Cerebellum (tissue), 4 donors: ENCODE measurements at places on chromosomes 6 and 20.

DNA sequence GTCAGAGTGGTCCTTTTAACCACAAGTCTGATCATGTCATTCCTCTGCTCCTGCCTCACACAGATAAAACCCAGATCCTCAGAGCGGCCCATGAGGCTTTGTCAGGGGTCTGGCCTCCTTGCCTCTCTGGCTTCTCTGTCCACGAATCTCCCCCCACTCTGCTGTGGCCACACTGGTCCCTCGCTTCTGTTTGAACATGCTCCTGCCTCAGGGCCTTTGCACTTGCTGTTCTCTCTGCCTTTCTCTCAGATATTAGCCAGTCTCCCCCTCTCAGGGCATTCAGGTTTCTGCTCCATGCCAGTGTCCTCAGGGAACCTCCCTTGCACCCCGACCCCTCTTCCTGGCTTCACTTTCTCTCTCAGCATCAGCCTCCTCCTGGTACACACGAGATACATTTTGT is 518.5 kb downstream of the PREX1 start:
- no peak for DNase-seq

- no peak for DNase-seq
Observed at GRCh38 chr20:1805161-1805581, 90.0 kb upstream of the SIRPA start.

DNA sequence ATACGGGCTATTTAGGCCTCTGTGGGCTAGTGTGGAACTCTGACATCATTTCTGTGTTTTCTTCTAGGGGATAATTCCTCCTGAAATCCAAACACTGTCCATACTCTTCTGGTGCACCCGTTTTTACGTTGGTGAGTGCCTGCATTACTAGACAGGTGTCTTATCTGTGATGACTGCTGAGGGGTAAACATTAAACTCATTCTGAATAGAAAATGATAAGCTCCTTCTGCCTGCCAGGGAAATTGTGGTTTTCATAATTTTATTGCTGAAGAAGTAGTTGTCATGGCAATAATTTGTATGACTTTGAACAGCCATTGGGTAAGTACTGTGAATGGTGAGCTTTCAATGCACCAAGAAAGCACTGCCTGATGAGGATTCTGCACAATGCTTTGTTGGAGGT is 705.6 kb downstream of the UTRN start:
- no peak for DNase-seq

GRCh38 chr6:43851204-43851865 is 81.3 kb downstream of the VEGFA start:
- DNase-seq = no peak

DNA sequence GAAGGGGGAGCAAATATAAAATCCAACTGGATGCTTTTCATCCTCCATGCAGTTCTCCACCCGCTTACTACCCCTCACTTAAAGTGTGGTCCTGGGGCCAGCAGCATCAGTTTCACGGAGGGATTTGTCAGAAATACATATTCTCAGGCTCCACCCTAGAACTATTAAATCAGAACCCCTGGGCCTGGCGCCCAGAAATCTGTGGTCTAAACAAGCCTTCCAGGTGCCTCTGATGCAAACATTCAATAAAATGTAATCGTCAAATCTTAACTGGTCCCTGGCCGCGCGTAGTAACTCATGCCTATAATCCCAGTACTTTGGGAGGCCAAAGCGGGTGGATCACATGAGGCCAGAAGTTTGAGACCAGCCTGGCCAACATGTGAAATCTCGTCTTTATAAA is 47.7 kb downstream of the ATXN1 start:
- no peak for DNase-seq

DNA sequence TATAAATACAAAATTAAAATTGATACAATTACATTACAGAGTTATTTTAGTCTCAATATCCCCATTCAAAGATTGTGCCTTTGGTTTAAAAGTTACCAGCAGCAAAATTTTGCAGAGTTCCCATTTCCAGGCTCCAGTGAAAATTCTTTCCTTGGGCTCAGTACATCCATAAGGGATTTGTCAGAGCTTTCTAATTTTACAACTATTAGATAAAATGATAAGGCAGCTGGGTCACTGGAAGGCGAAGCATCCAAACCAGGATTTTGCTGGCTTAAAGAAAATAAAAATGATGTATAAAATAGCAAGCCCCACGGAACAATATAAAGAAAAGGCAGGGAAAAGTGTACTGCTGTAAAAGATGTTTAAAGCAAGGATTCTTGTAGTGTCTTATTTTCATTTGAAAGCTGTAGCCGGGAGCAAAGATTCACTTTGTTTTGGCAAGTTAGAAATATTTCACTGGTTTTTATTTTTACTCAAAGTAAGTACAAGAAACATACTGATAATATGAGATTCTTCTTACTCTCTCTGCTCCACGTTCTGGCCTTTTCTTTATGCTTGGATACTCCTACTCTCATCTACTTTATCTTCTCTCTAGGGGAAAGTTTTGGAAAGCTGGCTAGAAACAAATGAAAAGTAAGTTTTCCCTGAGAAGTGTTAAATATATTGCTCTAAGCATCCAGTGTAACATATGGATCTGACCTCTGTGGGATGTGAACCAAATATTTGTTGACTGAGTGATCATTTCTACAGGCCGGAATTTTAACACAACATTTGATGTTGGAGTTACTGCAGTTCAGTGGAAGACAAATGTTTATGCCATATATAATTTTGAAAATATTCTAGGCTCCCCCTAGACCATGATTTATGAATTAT is 488.4 kb downstream of the PHF3 start:
- DNase-seq = no peak
